ENCODE measurements at places on chromosomes 16 and 17.

GRCh38 chr16:80852261-80852872 is 48.0 kb upstream of the CDYL2 start:
- peak; percentile 4 for DNase-seq

GRCh38 chr16:62965831-62966230 is 929.6 kb upstream of the CDH8 start:
- DNase-seq, result no peak

DNA sequence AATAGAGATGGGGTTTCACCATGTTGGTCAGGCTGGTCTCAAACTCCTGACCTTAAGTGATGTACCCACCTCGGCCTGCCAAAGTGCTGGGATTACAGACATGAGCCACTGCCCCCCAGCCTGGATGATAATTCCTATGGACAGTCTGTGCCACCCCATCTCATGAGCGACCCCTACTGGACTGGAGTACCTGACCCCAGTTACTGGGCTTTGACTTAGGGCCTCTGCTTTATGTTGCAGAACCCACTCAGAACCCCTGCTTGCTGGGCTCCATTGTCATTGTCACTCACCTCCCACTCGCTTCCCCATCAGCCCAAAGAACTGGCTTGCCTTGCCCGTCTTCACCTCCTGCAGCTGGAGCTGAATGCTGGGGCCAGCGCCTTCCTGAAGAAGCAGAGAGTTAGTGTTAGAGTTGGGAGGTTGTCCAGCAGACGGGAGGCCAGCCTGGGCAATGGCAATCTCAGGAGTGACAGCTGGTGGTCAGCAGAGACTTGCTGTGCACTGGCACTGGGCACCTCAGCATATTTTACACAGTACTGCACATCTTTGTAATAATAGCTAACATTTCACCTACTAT is 4.0 kb downstream of the TAC4 start:
- DNase-seq, result no peak

DNA sequence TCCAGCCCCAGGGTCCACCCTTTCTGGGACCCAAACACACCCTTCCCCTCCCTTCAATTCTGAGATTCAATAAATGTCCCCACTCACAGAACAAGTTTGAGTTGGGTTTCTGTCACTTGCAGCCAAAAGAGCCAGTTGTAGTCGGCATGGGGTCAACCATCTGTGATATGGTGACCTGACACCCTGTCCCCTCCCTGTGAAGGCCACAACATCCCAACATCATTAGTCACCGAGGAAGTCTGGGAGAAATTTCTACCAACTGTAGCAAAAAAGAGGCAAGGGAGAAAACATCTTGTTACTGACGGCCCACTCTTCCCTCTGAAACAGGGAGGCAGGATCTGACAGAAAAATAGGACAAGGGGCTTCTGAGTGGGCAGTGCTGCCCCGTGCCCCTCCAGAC is 638 bp upstream of the LYZL6 start:
- no peak for DNase-seq

- DNase-seq, result peak; percentile 2
Observed at GRCh38 chr17:55601874-55602364, 90.7 kb upstream of the SMIM36 start.

- no peak for DNase-seq
Observed at GRCh38 chr17:8074554-8074953, 13.0 kb downstream of the ALOX12B start.

GRCh38 chr17:45016823-45017222 is 34.6 kb downstream of the DCAKD start:
- DNase-seq, result no peak

DNA sequence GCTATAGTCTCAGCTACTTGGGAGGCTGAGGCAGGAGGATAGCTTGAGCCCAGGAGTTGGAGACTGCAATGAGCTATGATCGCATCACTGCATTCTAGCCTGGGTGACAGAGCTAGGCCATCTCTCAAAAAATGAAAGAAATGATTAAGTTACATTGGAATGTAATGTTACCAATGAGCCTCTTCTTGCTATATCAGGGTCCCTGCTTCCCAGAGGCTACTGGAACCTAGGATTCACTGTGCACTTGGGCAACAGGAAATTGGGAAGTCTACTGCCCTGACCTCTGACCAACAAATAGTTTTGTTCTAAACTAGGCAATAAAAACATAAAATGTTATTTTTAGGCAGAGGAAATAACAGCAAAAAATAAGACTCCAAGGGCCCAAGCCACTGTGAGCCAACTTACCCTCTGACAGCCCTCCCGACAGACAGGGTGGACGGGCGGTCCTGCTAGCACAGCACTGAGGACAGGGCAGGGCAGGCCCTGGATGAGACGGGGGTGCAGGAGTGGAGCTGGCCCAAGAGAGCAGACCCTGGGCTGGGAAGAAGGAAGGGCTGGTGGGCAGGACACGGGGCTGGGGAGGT is 27.5 kb downstream of the NSMCE1 start:
- DNase-seq, result no peak

DNA sequence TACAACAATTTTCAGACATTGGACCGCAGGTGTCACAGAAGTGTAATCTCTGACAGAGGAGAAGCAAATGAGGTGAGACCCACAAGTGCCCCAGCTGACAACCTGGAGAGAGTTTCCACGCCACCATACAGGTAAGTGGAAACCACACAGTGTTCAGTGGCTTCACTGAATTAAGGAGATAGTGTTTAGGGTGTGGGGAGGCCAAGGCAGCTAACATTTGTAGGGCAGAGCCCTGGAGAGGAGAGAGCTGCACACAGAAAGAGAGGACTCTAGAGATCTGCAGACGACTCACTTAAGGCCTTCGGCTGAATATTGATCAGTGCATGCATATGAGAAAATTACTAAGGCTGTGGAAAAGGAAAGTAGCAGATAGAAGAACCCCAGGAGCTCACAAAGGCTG is 228.9 kb upstream of the TNRC6C start:
- no peak for DNase-seq

DNA sequence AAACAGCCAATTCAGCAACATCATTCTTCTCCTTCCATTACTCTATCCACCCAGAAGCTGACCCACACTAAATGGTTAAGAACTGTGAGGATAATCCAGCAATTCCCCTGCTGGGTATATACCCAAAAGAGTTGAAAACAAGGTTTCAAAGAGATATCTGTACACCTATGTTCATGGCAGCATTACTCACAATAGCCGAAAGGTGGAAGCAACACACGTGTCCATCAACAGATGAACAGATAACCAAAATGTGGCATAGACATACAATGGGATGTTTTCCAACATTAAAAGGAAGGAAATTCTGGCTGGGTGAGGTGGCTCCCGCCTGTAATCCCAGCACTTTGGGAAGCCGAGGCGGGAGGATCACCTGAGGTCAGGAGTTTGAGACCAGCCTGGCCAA is 19.9 kb downstream of the MIS12 start:
- DNase-seq, result no peak

GRCh38 chr17:54968988-54969332 is 395 bp downstream of the STXBP4 start:
- DNase-seq, result peak; percentile 26
